ENCODE measurements at places on chromosomes 2 and 18.
A peak's percentile ranks its signal among the peaks of the same experiment; 100 is the strongest.

DNA sequence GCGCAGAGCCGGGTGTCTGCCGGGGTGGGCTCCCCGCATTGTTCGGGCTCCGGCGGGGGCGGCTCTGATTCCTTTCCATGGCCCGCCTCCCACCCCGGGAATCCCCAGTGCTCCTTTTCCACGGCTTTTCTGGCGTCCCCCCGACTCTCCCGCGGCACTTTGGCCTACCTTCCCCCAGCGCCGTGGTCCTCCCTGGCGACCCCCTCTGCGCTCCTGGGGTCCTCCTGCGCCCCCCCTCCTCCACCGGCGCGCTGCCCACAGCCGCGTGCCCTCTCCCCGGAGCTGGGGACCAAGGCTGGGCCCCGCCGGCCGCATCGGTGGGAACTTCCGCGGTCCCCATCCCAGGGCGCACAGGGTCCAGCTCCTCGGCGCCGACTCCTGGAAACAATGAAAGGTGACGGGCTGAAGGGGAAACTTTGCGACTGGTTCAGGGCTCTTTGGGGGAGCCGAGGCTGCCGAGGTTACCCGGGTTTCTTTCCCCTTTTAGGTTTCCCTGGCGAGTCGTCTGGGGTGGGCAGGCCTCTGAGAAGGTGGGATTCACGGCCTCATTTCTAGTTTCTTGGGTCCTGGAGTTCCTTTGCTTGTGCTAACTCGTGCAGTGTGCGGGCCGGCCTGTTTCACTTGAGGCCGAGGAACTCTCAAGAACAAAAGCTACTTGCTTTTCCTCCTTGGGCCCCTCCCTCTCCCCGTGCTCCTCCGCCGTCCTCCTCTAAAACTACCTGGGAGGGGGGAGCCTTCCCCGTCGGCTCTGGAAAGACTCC lies 2.2 kb downstream of the TGIF1 start:
- DNase-seq = peak; percentile 68

- no peak for DNase-seq
Observed at GRCh38 chr18:42976869-42977590, 138.5 kb downstream of the RIT2 start.

GRCh38 chr2:43121580-43122314 lies 104.7 kb downstream of the ZFP36L2 start:
- DNase-seq = no peak

GRCh38 chr2:150938527-150938926 lies 323.1 kb downstream of the RBM43 start:
- DNase-seq = no peak

- no peak for DNase-seq
Observed at GRCh38 chr2:10912076-10912731, 470 bp downstream of the KCNF1 start.

- DNase-seq = no peak
Observed at GRCh38 chr2:180715044-180715443, 265.4 kb upstream of the UBE2E3 start.

- no peak for DNase-seq
Observed at GRCh38 chr2:9228088-9228751, 21.6 kb downstream of the ASAP2 start.

- DNase-seq = no peak
Observed at GRCh38 chr2:148479398-148479797, 165.2 kb upstream of the EPC2 start.

DNA sequence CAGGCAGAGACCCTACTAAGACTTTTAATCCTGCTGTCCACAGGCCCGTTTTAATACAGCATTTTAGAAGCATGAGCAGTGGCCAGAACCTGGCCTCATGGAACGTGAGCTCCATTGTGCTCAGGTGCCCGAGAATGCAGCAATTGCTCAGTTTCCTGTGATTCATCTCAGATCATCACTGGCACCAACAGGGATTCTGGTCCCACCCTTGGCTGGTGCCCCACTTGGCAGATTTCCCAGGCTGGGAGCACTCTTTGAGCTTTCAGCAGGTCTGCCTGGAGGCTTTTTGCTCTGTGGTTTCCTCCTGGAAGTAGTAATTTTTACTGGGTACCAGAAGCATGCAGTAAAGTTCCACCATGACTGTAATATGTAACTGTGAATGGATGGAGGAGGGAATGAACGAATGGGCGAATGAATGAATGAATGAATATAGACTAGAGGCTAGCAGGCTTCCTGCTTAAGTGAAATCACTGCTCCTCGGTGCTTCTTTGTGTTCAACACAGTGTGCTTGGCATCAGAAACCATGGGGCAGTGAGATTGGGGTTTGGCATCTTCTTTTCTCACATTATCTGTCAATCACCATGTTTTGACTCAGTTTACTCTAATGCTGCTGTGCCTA lies 312.9 kb downstream of the PRKCE start:
- DNase-seq = peak; percentile 99

- no peak for DNase-seq
Observed at GRCh38 chr2:132949108-132949507, 279.1 kb upstream of the LYPD1 start.

DNA sequence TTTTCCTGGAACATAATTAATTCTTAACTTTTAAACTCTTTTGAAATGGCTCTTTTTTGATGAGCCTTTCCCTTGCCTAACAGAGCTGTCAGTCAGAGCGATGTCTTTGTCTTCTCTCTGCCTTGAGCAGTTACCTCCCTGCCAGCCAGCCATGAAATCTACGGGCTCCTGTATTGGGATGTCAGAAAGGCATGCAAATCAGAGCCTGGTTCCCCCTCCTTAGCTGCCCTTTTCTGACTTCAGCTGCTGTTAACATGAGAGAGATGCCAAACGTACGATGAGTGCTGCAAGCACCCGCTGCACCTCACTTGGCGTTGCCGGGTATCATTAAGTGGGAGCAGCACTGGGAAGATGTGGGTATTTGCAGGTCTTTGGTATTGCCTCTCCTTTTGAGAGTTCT lies 131.4 kb upstream of the BOD1L2 start:
- no peak for DNase-seq

GRCh38 chr2:31387850-31388249 lies 26.7 kb downstream of the XDH start:
- DNase-seq = no peak

DNA sequence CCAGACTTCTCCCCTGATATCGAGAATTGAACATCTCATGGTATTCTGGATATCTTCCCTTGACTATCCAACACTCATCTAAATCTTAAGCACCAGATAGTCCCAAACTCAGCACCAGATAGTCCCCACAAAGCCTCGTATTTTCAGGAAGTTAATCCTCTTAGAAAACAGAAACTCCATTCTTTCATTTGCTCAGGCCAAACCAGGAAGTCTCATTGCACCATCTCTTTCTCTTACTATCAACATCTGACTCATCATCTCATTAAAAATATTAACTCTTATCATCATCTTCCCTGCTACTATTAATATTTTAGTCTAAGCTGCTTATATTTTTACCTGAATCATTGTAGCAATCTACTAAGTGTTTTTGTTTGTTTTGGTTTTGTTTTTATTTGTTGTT lies 286.4 kb downstream of the GALNT13 start:
- DNase-seq = peak; percentile 4

- DNase-seq = no peak
Observed at GRCh38 chr18:63326011-63326410, 6.4 kb upstream of the BCL2 start.

DNA sequence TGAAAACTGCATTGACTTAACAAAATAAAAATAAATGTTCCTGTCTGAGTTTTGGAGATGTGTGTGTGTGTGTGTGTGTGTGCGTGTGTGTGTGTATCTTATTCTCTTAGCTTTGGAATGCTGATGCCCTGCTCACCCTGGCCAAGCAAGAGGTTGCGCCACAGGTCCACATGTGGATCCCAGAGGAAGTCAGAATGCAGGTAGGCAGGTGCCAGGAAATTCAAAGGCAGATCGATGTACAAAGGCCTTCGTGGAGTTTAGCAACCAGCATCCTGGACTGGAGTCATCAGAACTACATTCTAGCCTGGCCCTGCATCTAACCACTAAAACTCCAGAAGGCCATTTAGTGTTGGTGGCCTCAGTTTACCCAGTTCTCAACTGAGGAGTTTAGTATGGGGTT lies 12.4 kb downstream of the G6PC2 start:
- no peak for DNase-seq

DNA sequence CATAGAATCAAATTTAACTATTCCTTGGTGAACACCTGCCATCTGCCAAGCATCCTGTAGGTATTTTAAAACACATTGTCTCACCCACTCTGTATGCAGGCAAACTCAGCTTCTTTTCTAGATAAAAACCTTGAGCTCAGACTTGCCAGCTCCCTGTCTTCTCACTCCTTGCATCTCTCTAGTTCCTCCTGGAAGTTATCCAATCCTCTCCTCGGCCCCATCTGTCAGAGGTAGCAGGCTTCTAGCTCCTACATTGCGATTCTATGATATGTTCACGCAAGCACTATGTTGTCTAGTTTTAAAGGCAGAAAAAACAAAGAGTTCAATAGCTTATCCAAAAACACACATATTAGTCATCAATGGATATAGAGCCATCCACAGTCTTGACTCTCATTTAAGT lies 67.0 kb upstream of the APCDD1 start:
- DNase-seq = no peak

- DNase-seq = no peak
Observed at GRCh38 chr18:44386401-44386800, 294.3 kb upstream of the SETBP1 start.

DNA sequence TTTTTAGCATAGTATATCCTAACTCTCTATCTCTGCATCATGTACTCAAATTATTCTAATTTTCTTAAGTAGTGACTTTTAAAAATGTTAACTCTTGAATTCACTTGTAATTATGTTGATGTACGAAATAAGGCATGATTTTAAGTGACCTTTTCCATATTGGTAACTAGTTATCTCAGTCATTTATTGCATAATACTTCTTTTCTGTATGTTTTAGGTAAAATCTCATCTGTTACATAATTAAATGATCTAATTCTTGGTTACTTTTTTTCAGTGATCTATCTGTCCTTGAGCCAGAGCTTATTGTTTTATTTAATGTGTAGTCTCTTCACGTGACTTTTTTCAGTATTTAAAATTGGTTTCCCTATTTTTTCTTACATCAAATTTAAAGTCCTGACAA lies 4.8 kb upstream of the UBE2E3 start:
- no peak for DNase-seq

DNA sequence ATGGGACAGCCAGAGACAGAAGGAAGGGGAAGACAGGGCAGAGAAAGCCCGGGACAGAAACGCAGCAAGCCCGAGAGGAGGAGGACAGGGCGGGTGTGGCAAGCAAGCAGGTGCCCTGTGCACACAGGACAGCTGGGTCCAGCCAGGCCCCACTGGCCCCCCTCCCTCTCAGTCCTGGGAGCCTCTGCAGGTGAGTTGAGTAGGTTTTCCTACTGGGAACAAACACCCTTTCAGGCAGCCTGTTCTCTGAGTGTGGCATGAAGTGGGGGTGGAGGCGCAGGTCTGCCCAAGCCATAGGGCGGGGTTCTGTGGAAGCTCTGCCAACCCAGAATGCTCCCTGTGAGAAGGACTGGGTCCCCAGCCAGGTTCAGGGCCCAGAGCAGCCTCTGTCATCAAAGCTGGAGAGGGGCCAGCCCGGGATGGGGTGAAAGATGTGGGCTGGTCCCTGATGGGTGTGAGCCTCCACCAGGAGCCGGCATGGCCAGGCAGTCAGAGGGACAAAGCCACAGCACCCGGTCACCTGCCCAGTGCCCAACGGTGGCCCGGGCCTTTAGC lies 129.4 kb downstream of the TFCP2L1 start:
- no peak for DNase-seq

DNA sequence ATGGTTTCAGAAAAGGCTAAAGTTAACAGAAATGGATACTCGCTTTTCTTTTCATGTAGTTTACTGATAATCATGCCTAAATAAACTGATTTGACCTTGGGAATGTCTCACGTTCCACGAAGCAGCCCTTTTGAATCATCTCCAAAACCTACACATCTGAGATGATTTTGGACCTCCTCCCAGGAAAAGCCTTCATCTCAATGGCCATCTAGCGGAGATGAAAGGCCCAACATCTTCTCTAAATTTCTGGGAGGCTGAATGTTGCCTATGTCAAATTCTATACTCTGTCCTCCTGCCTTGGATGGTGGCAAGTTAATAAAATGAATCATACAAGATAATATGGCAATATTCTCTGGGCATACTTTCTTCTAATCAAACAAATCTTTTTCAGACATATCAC lies 448.5 kb downstream of the ZEB2 start:
- no peak for DNase-seq

DNA sequence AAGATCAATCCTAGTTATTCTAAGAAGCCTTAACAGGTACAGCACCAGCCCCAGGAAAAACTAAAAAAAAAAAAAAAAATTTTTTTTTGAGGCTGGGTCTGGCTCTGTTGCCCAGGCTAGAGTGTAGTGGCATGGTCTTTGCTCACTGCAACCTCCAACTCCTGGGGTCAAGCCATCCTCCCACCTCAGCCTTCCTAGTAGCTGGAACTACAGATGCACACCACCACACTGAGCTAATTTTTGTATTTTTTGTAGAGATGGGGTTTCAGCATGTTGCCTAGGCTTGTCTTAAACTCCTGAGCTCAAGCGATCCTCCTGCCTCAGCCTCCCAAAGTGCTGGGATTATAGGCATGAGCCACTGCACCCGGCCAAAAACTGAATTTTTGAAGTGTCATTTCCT lies 10.3 kb upstream of the ALPK2 start:
- DNase-seq = no peak

DNA sequence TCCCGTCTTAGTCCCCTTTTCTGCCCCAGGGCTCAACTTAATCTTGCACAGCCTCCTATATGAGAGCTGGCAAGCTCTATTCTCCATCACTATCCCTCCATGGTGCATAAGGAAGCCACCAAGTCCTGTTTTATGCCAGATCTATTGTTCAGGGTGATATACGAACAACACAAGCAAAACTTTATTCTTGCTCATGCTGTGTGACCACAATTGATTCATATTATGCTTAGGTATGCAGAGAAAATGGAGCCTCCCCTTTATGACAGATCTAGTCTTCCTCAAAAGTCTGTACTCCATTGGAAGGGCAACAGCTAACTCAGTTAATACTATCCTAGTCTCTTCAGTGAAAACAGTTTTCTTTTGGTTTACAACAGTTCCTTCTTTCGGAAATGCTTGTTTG lies 94.0 kb upstream of the STON1 start:
- DNase-seq = no peak

- DNase-seq = no peak
Observed at GRCh38 chr18:50662775-50663383, 103.0 kb downstream of the MAPK4 start.

DNA sequence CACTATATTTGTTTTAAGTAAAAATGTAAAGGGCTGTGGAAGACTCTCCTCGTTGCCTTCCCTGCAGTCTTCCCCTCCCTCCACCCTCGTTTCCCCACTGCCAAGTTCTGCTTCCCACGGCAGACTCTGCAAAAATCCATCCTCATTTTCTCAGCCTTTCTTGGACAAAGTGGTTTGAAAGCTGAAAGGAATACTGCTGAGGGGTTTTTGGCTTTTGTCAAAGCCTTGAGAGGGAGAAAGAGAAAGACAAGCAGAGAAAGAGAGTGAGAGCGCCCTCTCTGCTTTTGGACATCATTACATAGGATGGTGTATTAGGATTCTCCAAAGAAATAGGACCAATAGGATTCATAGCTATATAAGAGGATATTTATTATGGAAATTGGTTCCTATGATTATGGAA lies 455.9 kb upstream of the SOX11 start:
- no peak for DNase-seq

All from mammary epithelial cell (primary cell).